ENCODE measurements at places on chromosomes 12 and 14. TPM values are rescaled to one million over a fixed set of nuclear protein-coding genes. Genes with fewer than 3 reads are reported as not detected.
A peak's percentile ranks its signal among the peaks of the same experiment; 100 is the strongest.

- no peak for DNase-seq
Observed at GRCh38 chr14:75222208-75222701, 45.8 kb upstream of the TMED10 start.

DNA sequence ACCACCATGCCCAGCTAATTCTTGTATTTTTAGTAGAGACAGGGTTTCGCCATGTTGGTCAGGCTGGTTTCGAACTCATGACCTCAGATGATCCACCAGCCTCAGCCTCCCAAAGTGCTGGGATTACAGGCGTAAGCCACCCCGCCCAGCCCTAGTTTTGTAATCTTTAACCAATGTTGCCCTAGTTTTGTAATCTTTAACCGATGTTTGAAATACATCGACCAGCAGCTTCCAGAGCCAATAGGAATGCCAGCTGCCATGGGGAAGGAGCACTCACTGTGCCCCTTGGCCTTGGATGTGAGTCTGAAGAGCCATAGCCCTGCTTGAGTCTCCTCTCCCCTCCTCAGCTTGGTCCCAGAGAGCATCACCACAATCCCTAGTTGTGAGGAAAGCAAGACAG, 209.3 kb upstream of the RGS6 start:
- no peak for DNase-seq

Gene LGR5
- total RNA-seq = not detected

Gene C14orf180
- 70.6 TPM for total RNA-seq

DNA sequence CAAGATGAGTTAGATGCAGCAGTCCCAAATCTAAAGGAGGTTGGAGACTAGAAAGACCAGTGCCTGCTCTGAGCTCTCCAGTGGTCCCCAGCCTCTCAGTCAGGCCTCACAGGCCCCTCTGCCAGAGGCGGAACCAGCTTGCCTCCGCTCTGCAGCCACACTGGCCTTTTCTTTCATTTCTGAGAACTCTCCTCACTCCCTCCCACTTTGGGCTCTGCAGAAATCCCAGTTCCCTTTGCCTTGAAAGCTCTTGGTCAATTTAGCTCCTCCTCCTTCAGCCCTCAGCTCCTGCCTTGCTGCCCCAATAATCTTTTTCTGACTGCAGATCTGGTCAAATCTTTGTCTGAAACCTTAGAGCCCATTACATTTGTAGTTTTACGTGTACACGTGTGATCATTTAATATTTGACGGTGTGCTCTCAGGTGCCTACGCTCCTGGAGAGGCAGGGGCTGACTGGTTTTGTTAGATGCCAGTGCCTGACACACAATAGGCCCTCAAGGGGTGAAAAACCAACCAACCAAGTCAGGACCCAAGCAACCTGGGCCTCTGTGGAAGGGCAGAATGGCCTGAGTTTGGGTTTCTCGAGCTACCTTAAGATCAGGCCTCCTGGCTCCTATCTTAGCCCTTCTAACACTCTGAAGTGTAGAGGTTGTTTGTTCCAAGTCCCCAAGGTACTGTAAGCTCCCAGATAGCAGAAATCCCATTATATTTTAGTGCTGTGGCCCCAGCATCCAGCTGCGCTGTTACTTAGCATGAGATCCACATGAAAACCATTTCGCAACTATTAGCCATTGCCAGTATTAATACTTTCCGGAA, 1.1 kb upstream of the NUDT4 start:
- DNase-seq = peak; percentile 34

DNA sequence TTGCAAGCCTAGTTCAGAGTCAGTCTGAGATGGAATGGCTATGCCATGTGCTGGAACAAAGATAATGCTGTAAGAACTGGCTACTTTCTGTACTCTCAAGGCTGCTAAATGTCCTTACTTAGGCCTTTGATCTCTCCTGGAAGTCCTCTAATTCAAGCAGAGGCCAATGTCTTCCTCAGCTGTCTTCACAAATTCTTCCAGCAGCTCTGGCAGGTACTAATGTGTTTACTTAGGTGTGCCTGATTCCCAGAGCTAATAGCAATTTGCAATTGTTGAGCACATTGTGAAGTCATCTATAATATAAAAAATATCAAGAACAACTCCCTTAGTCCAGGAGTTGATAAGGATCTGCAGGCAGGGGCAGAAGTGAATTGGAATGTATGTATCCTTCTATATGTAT, 3.8 kb upstream of the MYF5 start:
- DNase-seq = no peak

Gene KRT72
- 0.15 TPM for total RNA-seq

Gene RBP5
- total RNA-seq = not detected

- no peak for DNase-seq
Observed at GRCh38 chr12:79681008-79681590, 9.7 kb downstream of the PAWR start.

DNA sequence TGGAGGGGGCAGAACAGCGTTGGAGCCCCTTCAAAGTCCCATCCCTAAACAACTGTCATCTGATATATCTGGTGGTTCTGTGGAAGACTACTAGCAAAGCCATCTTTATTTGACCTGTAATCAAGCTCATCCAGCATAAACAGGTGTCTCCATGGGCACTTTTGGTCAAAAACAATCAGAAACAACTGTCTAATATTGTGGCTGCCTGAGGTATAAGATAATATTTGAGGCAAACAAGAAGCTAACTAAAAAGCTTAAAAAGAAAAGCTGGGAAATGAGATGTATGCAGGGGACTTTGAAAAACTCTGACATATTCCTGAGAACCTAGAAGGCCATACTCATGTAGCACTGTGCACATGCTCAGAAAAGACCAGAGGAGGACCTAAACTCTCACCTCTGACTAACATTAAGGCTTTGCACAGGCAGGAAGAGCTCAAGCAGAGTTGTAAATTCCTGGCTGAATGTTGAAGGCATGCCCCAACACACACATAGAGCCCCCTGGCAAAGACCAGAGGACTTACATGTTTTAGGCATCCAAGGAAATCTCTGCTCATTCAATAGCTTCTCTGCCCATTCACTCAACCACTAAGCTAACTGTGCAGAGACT, 27.2 kb upstream of the AP4S1 start:
- DNase-seq = no peak

Gene ALDH2
- total RNA-seq = 403 TPM

- no peak for DNase-seq
Observed at GRCh38 chr12:119695034-119695433, 27.1 kb downstream of the PRKAB1 start.

Gene PTPN6
- 4.1 TPM for total RNA-seq

Gene IGF1
- 9.3 TPM for total RNA-seq

- DNase-seq = no peak
Observed at GRCh38 chr14:70006699-70007098, 127.5 kb downstream of the SMOC1 start.

Gene TSPAN19
- not detected for total RNA-seq

Gene TMPRSS12
- total RNA-seq = not detected

- no peak for DNase-seq
Observed at GRCh38 chr14:90625445-90625844, 190.8 kb downstream of the TTC7B start.

Gene TAS2R13
- 0.41 TPM for total RNA-seq

DNA sequence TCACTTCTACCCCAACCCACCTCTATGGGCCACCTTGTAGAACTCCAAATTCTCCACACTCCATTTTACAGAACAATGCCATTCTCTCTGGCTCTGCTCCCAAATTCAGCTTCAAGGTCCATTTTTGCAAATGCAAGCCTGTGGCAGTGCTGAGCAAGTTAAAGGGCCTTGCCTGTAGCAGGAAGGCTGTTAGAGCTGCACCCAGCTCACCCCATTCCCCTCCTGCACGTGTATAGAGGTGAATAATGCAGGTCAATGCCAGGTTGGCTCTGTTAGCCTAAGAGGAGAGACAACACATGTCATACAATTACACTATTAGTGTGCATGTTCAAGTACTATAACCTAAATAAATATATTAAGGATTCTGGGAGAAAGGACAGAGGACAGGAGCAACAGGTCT, 120.4 kb downstream of the TBX5 start:
- DNase-seq = no peak

DNA sequence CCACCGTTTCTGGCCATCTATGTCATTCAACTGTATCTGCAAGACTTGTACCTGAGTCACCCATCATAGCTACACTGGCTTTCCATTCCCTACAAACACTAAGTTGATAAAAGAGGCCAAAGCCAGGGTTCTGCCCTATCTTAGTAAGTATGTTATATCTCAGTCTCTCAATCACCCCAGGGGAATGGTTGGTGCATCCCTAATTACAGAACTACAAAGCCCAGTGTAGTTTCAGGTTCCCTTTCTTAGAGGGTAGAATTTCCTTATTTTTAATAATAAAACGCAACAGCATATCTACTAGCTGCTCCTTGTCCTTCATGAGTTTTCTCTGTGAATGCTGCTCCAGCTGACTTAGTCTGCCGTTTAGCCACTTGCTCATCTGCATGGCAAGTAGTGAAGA, 57.6 kb downstream of the ST8SIA1 start:
- DNase-seq = no peak

- no peak for DNase-seq
Observed at GRCh38 chr14:99454246-99454645, 26.4 kb downstream of the SETD3 start.

Gene ADAMTS20
- not detected for total RNA-seq

Gene SLC6A12
- total RNA-seq = 0.62 TPM

Gene SLC4A8
- 0.69 TPM for total RNA-seq

GRCh38 chr12:12919666-12920435, 28.5 kb downstream of the GPRC5A start:
- DNase-seq = no peak

DNA sequence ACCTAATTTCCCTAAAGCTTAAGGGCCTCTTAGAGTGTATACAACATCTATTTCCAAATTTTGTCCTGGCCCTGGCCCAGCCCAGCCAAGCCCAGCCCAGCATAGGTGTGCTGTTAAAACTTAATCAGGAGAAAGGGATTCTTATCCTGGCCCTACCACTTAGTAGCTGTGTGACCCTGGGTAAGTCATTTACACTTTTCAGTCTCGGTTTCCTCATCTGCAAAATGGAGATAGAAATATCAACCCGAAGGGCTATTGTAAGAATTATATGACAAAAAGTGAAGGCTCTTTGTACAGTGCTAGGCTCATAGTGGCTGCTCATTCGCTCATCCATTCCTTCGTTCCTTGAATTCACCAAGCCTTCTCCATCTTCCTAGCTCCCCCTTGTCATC, 442 bp downstream of the ERG28 start:
- DNase-seq = no peak

Gene ANAPC5
- 53.8 TPM for total RNA-seq

Gene RPGRIP1
- total RNA-seq = 0.68 TPM

Gene INSM2
- not detected for total RNA-seq

Gene DEPDC4
- 0.71 TPM for total RNA-seq

- peak; percentile 18 for DNase-seq
Observed at GRCh38 chr12:127811988-127812387, 455.0 kb upstream of the TMEM132C start.

DNA sequence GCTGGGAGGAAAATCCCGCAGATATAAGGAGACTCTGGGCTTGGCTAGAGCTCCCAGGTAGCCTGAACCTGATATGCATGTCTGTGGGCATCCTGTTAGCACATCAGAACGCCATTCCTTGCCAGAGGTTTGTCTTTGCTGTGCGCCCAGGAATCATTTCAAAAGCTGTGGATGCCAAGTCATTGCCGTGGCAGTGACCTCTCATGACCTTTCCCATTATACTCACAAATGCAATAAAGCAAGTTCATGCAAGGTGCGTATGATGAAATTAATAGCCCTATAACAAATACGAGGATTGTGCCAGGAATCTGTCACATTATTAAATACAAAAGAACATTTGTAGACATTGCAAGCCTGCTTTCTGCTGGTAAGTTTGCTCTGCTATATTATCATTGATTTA, 229.1 kb upstream of the PELI2 start:
- DNase-seq = no peak

DNA sequence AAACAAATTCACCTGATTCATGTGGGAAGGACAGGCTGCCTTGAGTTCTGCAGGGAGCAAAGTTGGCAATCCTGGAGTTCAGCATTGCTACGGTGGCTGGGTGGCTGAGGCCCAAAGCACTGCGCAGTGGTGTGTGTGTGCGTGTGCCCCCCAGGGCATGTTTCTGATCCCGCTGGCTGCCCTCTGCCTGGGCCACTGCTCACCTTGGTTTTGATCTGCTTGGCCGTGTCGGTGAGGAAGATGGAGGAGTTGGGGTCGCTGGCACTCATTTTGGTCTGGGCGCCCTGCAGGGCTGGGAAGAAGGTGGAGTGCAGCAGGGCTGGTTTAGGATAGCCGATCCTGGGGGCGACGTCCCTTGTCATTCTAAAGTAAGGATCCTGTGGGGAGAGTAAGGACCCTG, 19.1 kb downstream of the SLC25A47 start:
- no peak for DNase-seq

DNA sequence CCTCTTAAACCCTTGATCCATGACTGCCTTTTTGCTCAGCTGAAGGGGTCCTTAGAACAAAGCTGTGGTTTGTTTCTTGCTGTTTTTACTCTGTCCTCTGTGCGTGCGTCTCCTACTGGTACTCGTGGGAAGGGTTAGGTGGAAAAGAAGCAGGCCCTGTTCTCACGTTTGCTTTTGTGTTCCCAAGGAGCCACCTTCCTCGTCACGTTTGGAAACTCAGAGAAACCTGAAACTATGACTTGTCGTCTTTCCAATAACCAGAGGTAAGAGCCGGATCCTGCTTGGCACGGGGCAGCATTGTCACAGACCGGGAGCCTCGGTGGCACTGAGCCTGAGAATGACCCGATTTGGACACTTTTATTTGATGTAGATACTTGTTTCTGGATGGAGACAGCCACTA, 13.1 kb downstream of the ZFYVE21 start:
- DNase-seq = no peak

- DNase-seq = no peak
Observed at GRCh38 chr14:34204774-34205173, 253.9 kb upstream of the EGLN3 start.

DNA sequence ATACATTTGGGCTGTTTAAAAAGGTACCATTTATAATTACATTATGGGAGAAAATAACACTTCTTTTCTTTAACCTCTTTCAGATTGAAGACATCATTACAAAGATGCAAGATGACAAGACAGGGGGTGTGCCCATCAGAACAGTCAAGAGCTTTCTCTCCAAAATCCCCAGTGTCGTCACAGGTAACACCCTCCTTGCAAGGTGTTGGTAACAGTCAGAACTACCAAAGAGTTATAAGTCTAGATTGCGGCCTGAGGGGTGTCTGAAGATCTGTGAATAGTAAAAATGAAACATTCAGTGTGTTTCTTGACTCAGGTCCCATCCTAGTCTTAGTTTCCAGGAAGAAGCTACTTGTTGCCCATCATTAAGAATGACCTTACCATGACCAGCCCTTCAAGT, 419.8 kb downstream of the RGS6 start:
- DNase-seq = no peak

GRCh38 chr14:62468946-62469345, 576.3 kb downstream of the KCNH5 start:
- DNase-seq = no peak

- DNase-seq = no peak
Observed at GRCh38 chr12:98856897-98857540, 211.9 kb downstream of the APAF1 start.

DNA sequence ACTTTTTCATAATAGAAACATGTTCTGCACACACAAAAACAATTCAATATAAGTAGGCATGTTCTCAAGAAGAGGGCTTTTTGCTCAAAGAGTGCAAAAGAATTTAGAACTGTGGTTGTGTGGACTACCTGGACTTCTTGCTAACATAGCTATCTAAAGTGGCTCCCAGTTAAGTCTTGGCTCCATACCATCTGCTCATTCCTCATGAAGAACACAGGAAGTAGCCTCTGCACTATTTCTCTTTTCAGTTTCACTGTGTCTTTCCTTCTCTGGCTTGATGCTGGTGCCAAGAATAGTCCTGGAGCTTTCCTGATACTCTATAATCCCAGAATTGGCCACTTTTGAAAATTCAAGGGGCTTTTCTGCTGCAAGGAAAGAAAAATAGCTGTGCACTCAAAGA, 127.4 kb downstream of the CCER1 start:
- no peak for DNase-seq

Gene MUCL1
- not detected for total RNA-seq

Gene HVCN1
- 74.1 TPM for total RNA-seq

Gene FZD10
- 0.07 TPM for total RNA-seq

All from heart right ventricle (tissue), 16 donors.